ENCODE measurements at places on chromosomes 7 and 10.

- DNase-seq = no peak
Measured at GRCh38 chr7:152759949-152760853, 649 bp downstream of the ACTR3B start.

- no peak for DNase-seq
Measured at GRCh38 chr7:153432063-153432462, 620.1 kb upstream of the DPP6 start.

GRCh38 chr10:108348215-108348614, 1183.7 kb upstream of the SORCS1 start:
- no peak for DNase-seq

GRCh38 chr7:100221767-100222444, 2.2 kb downstream of the PVRIG start:
- no peak for DNase-seq

DNA sequence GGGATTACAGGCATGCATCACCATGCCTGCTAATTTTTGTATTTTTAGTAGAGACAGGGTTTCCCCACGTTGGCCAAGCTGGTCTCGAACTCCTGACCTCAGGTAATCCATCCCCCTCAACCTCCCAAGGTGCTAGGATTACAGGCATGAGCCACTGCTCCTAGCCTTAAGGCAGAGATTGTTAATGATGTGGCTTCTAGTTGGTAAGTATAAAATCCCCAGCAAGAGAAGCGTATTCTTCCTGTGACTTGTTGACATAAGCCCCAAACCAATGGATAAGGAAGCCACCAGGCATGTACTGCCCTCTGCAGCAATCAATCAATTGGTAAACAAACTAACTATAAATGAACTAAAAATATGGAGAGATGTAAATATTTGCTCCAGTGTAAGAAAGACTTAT, 41.2 kb downstream of the REEP3 start:
- no peak for DNase-seq

- no peak for DNase-seq
Measured at GRCh38 chr10:80261316-80262030, 28.0 kb downstream of the MAT1A start.

DNA sequence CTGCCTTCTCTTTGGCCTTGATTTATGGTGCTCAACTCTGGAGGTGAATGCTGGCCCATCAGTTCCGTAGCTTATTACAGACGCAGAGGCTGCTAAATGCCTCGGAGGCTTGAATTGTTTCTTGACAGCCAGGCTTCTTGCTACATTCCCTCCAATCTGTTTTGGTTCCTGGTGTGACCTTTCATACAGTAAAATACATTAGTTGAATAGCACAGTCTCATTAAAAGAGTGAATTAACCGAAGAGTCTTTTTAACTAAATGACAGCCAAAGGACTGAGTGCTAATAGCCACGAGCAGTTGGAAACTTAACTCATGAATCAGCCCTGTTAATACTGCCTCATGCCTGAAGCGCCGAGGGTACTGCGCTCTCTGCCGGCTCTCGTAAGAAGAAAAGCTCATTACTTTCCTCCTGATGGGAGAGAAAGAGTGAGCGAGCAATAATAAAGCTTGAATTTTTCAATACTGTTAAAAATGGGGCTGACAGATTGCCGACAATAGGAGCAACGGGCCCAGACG, 236.4 kb upstream of the GPR26 start:
- no peak for DNase-seq

DNA sequence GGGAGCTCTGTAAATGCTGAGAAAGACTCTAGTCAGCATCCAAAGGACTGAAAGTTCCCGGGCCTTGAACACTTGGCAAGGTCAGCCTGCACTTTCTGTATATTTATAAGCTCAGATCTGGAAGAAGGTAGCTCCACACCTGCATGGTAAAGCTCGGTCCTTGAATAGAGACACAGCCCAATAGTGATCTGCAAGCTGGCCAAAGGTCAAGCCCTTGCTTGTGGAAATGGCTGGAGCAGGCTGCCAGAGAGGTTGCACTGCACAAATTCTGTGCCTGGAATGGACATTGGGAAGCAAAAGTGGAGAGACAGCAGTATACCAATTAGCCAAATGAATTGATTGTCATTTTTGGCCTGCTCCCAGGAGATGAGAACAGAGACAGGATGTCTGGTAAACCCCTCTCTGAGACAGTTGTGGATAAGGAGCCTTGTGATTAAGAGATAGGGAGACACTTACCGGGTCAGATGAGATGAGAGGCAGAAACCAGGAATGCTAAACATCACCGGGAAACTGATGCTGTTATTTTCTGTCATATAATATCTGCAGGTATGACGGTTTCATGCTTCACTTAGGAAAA, 8.0 kb upstream of the FRA10AC1 start:
- no peak for DNase-seq

GRCh38 chr10:97072851-97073665, 112.7 kb downstream of the SLIT1 start:
- peak; percentile 13 for DNase-seq

GRCh38 chr7:73429215-73429614, 4.4 kb upstream of the FZD9 start:
- DNase-seq = no peak

- DNase-seq = no peak
Measured at GRCh38 chr10:43427166-43427825, 9.6 kb upstream of the ZNF487 start.

GRCh38 chr10:67779465-67780203, 58.4 kb downstream of the DNAJC12 start:
- DNase-seq = no peak

- no peak for DNase-seq
Measured at GRCh38 chr7:44712012-44712411, 36.6 kb upstream of the ZMIZ2 start.

DNA sequence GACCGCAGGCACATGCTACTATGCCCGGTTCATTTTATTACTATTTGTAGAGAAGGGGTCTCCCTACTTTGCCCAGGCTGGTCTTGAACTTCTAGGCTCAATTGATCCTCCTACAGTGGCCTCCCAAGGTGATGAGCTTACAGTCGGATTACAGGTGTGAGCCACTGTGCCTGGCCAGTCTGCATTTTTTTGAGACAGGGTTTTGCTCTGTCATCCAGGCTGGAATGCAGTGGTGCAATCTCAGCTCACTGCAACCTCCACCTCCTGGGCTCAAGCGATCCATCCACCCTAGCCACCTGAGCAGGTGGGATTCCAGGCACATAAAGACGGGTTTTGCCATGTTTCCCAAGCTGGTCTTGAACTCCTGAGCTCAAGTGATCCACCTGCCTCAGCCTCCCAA, 2.3 kb upstream of the H2BK1 start:
- DNase-seq = no peak

DNA sequence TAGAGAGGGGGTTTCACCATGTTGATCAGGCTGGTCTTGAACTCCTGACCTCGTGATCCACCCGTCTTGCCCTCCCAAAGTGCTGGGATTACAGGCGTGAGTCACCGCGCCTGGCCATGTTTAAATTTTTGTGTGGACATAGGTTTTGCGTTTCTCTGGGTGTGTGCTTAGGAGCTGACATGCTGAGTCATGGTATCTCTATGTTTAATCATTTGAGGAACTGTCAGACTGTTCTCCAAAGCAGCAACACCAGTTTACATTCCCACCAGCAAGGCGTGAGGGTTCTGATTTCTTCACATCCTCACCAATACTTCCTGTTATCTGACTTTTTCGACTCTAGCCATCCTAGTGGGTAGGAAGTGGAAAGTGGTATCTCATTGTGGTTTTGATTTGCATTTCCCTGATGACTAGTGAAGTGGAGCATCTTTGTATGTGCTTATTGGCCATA, 153.7 kb downstream of the DNAJB6 start:
- DNase-seq = peak; percentile 25

- DNase-seq = no peak
Measured at GRCh38 chr7:45580053-45580872, 6.1 kb downstream of the ADCY1 start.

DNA sequence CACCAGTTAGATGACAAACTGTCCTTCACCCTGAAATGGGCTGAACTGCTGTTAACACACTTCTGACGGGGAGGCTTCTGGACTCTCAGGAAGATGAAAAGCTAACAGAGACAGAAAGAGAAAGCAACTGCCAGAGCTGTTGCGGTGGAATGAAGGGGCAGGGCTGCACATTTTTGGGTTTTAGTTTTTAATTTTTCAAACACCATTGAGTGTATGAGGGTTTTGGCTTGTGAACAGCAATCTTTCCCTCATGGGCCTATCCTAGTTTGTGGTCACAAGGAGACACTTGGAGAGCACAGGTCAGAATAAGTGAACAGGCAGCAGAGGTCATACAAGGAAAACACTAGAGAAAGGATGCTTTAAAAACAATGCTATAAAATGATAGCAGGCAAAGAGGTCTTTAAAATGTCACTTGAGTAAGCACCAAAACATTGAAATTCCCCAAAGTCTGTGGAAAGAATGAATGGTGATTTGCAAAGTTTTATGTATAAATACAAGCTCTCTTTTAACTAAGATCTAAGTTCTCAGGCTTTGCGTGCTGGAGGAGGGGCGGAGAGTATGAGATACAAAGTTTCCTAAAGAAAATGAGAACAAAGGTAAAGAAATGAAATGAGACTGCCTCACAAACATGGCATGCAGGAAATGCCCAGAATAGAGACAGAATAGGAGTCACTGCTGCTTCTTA, 101.4 kb upstream of the GLI3 start:
- no peak for DNase-seq

DNA sequence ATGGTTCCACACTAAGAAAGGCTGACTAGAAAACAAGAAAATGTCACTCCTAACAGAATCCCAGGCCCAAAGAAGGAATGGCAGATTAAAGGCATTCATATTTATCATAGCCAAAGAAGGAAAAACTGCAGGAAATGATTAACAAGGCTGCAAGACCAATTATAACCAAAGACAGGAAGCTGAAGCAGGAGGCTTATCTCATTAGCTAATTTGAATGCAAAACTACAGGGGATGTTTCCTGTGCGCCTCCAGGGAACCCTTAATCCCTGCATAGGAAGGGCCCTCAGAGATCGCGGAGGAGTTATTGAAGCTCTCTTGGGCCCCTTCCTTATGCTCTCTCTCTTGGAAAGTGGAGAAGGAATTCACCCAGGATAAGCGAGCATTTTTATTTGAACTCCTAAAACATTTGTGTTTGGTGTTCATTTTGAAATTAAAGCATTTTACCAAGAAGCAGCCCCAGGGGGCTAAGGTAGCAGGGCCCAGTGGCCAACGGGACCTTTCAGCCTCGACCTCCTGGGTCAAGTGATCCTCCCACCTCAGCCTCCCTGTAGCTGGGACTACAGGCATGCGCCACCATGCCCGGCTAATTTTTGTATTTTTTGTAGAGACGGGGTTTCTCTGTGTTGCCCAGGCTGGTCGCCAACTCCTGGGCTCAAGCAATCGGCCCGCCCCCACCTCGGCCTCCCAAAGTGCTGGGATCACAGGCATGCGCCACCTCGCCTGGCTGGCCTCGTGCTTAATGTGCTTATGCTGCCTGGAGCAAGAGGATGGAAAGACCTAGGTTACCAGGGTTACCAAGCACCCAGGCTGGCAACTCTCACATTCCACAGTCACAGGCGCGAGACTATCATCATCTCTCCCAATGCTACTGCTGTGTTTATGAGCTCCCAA, 24.1 kb upstream of the PROSER2 start:
- no peak for DNase-seq

All from GM12878 (cell line).